NCI-H524 treated with DMSO at 0.1 percent for 48 hours (cell line): ENCODE measurements at places on chromosomes 11 and 22.

GRCh38 chr11:124143034-124143433, 27.8 kb downstream of the VWA5A start:
- no peak for DNase-seq

DNA sequence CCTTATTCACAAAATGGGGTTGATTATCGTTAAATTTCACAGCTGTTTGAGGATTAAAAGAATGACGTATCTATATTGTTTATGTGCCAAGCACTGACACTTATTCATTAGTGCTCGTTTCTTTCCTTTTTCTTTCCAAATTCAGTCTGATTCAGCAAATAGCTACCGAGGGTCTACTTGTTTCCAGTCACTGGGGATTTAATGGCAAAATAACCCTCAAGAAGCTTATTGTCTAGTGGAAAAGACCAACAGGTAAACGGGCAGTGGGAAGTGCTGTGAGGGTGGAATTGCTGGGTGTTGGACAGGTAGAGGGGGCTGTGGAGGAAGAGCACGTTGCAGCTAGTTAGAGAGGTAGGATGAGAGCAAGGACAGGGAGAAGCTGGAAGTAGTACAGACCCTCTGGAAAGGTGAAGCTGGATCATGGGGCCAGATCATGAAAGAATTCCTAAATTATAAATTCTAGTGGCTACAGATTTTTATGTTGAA, 48.3 kb upstream of the BIRC3 start:
- DNase-seq: no peak

DNA sequence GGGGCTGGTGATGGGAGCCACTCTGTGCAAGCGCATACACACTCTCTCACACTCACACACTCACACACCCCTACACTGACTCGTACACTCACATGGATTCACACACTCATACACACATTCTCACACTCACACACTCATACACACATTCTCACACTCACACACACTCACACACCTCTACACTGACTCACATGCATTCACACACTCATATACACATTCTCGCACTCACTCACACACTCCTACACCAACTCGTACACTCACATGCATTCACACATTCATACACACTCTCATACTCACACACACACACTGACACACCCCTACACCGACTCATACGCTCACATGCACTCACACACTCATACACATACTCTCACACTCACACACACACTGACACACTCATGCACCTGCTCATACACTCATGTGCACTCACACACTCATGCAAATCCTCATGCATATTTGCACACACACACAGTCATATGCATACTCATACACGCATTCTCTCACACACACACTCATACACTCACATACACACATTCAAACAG, 5.1 kb downstream of the KRTAP5-11 start:
- no peak for DNase-seq

- DNase-seq: no peak
Observed at GRCh38 chr22:28053896-28054818, 135.1 kb upstream of the PITPNB start.
